ENCODE measurements at places on chromosomes 3 and 15.
A peak's percentile ranks its signal among the peaks of the same experiment; 100 is the strongest.

DNA sequence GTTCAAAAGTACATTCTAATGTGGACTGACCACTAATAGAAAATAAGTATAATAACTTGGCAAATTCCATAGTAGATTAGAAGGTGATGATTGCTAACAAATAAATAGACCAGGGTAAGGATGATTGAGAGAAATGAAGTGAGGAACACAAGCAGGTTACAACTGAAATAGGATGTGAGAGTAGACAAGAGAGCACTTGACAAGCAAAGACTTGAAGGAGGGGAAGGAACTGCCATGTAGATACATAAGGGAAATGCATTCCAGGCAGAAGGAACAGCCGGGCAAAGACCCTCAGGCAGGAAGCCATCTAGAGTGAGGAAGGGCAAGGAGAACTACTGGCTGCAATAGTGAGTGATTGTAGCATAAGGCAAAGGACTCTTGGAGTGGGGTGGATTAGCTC, 5.0 kb downstream of the PLA1A start:
- no peak for DNase-seq

DNA sequence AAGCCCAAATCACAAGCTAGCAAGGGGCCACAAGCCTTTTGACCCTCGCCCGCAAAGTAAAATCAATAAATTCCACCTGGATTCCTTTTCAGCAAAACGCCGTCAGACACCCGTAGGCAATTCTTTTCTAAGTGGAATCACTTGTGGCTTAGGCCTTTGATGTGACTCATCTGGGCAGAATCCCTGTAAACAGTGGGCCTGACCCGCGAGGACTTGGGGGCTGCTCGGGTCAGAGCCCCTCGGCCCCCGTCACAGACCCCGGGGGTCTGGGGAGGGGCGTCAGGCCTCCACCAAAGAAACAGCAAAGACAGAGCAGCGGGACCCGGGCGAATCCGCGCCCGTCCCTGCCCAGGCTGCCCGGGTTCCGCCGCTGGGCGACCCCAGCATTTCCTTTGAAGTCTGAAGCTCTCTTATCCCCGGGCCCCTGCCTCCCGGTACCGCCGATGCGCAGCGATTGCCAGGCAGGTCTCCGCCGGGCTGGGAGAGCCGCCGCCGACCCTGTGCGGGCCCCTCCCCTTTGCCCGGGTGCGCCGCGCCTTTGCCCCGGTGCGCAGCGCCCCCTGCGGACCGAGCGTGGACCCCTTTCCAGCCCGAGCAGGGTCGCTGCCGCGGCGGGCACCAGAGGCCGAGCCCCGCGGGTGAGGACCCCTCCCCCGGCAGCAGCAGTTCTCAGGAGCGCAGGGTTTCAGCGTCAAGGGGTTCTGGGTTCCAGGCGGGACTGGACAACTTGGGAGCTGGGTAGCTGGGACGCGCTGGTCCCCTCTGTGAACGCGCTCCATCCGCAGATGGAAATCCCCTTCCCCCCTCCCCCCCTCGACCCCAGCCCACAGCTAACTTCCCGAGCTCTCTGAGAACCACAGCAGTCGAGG, 178.3 kb downstream of the UACA start:
- DNase-seq: peak; percentile 25

GRCh38 chr15:75063889-75064288, 40.5 kb downstream of the PPCDC start:
- no peak for DNase-seq

- no peak for DNase-seq
These were observed 61.3 kb upstream of the PIAS1 start for GRCh38 chr15:67992834-67993233.

DNA sequence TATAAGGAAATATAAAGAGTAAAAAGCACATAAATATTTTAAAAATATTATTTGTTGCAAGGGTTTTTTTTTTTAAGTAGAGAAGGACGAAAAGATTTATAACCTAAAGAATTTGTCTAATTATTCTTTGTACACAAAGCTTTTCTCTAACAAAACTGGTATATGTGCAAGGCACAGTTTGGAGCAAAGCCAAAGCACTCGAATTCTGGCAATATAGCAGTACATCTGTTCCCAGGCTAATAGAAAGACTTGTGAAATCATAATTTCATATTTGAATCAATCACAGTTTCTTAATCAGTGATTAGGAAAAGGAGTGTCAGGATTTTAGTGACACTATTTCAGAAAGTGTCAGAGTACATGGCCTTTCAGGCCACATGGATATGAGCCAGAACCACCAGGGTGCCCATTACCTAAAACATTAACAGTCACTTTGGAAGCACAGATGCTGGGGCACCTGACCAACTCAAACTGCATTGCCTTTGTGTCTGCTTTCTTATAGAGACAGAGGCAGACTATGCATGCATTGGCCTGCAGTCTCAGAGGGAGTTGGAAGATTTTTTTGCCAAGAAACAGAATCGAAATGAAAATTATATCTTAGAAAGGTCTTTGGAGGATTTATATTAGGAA, 651.8 kb upstream of the SGO1 start:
- no peak for DNase-seq
